ENCODE measurements at places on chromosomes 13 and 19. TPM values are rescaled to one million over a fixed set of nuclear protein-coding genes. Genes with fewer than 3 reads are reported as not detected.

GRCh38 chr19:34034318-34034846 is 137.9 kb upstream of the LSM14A start:
- no peak for DNase-seq

Gene FCER2
- total RNA-seq, result not detected

DNA sequence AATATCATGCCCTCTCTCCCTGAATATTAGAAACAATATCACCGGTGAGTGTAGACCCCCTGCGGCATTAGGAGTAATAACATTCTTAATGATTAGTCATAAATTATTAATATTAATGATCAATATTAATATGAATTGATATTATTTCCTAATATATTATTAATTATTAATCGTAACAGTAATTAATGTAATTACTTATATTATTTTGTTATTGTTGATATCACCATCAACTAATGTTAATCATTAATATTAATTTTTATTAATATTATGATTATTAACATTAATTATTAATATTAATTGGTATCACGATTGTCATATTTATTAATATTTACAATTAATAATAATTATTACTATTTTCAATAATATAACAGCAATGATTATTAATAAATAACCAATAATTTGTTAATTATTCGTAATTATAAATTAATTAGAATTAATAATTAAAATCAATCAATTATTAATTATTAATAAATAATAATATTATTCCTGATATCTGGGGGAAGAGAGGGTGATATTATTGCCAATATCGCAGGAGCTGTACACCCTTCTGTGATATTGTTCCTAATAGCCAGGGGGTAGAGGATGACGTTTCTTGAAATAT is 528.8 kb upstream of the PCDH20 start:
- no peak for DNase-seq

DNA sequence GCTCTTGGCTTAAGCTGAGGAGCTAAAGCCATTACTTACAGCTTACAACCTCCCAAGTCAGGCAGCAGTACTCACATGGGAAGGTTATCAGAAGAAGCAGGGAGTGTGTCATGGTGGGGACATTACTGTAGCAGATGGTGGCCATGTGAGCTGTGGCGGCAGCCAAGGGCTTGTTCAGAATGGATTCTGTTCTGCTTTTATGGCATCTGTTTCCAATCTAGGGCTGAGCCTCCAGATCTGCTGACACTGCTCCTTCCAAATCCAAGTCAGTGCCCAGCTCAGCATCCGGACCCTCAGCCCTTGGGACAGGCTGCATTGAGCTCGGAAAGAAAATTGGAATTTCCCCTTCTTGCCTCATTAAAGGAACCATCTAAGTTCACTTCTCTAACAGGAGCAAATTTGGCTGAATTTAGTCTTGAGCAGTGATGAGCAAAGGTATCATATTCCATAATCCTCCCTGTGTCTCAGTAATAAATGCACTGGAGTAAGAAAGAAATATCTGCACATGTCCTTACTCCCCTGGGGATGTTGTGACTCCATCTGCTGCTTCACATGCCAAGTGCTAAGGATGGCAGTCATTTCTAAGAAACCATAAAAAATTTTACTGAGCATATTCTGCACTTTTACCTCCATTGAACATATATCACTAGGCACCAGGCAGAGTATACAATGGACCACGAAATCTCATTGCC is 73.9 kb downstream of the KCTD12 start:
- no peak for DNase-seq

DNA sequence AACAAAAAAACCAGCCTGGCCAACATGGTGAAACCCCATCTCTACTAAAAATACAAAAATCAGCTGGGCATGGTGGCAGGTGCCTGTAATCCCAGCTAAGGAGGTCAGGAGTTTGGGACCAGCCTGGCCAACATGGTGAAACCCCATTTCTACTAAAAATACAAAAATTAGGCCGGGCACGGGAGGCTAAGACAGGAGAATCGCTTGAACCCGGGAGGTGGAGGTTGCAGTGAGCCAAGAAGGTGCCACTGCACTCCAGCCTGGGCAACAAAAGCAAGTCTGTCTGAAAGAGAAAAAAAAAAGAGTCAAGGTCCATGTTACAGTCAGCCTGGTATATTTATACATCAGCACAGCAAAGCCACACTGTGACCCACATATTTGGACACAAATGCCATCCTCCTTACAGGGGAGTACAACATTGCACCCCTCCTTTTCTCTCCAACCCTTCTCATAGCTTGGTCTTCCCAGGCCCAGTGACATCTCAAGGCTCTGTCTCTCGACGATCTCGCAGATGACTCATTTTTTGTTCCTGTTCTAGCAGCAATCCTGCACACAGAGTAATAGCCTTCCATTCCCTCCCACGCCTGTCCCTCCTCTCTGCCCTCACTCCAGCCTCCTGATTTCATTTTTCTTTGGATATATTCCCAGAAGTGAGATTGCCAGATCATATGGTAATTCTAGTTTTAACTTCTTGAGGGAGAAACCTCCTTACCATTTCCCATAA is 21.0 kb upstream of the DPP9 start:
- DNase-seq, result no peak

Gene MBD3
- 60.7 TPM for total RNA-seq

- DNase-seq, result peak; percentile 68
Measured at GRCh38 chr19:16315825-16316505, 8.7 kb upstream of the KLF2 start.

- DNase-seq, result no peak
Measured at GRCh38 chr13:106109391-106109791, 426.1 kb downstream of the EFNB2 start.

- peak; percentile 45 for DNase-seq
Measured at GRCh38 chr13:113862191-113862930, 1.5 kb downstream of the GAS6 start.
